GM12864 (cell line): ENCODE measurements at places on chromosomes 3 and 15.

DNA sequence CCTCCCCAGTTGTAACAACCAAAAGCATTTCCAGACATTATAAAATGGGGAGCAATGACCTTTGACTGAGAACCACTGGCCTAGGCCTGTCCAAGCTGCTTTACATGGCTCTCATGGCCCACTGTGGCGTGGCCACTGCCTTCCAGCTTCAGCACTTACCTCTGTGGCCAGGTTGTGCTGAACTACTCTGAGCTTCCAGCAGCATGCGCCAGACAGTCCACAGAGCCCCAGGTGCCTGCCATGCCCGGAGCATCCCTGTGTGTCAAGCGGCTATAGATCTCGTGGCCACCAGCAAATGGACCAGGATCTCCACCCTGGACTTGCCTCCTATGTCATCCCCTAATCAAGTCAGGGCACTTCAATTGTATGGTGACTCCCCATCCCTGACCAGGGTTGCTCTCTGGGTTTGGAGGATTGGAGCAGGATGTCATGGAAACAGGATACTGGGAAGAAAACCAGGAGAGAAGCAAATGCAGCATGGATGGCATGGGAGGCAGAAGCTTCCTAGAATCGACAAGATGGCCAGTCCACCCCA, 199.7 kb downstream of the UACA start:
- DNase-seq: no peak

GRCh38 chr3:120791913-120792312, 49.4 kb downstream of the GTF2E1 start:
- no peak for DNase-seq

DNA sequence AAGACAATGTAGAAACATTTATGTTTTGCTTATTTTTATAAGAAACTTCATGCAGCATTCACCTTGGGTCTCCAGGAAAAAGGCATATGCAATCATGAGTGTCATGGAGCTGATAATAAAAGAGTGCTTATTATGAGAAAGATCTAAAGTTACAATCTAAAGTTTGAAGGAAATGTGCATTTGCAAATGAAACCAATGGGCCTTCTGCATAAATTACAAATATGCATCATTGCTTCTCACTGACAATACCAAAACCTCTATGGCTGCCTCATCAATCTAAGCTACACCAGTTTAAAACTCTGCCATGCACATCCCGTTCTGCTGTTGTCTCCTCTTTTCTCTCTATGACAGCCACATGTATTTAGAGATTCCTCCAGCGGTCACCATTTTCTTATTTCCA, 103.2 kb upstream of the ABI3BP start:
- DNase-seq: no peak

DNA sequence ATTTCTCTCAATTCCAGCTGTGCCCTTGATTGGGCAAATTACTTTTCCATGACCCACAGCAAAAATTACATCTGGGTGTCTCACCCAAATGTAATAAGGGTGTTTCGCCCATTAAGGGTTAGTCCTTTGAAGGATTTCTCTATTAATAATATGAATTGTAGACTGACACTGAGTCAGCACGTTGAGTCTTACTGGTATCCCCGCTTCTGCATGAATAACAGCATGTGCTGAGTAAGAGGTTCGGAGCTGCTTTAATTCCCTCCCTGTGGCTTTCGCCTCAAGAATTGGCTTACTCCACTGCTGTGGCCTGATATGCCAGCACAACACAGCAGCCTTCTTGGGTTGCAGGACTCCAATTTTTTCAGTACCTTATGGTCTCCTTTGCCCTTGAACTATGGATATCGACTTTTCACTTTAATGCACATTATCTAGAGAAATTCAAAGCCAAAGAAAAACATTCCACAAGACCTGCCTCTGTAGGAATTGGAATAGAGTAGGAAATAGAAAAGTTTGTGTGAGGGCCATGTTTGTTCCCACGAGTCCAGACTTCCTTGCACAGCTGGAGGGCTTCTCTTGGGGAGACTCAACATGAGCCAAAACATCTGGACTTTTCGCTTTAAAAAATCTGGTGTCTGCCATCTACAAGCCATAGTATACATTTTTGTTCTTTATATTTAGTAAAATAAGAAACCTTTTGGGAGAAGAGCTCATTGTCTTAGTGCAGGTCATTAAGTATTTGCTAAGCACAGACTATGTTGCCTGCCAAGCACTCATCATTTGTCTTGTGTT, 20.7 kb upstream of the ERC2 start:
- no peak for DNase-seq

GRCh38 chr3:33664195-33664594, 53.9 kb downstream of the CLASP2 start:
- no peak for DNase-seq
